ENCODE measurements at places on chromosomes 2 and 18. TPM values are rescaled to one million over a fixed set of nuclear protein-coding genes. Genes with fewer than 3 reads are reported as not detected.

DNA sequence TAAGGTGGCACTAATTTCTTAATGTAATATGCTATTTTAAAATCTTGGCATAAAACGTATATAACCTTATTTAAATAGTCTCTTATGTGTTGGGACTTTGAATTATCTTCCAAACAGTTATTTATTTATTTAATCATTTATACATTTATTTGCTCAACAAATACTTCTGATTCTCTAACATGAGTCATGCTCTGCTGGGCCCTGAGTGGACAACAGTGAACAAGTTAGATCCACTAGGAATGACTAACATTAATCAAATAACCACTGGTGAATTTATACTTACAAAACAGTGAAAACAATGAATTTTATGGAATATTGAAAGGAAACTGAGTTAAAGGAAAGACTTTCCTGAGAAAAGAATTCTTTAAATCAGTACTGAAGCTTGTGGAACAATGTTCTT, 1257.2 kb upstream of the CHAC2 start:
- H3K27ac ChIP-seq, result no peak overlapping the region
- H3K27me3 ChIP-seq, result no peaks in the 10 kb centered on the region
- H3K36me3 ChIP-seq, result no peaks in the 10 kb centered on the region

MFSD6 gene
- 2.9 TPM for total RNA-seq

AGXT gene
- total RNA-seq, result not detected

ABCB11 gene
- not detected for total RNA-seq

GRCh38 chr2:145806546-145806945, 1286.6 kb upstream of the ZEB2 start:
- H3K27ac ChIP-seq, result no peak overlapping the region
- H3K27me3 ChIP-seq, result no peaks in the 10 kb centered on the region
- H3K4me3 ChIP-seq, result no peak overlapping the region
- H3K4me1 ChIP-seq, result no peaks in the 10 kb centered on the region
- no peak for DNase-seq

GRCh38 chr18:79105455-79105854, 36.3 kb downstream of the ATP9B start:
- H3K4me3 ChIP-seq, result no peak overlapping the region
- H3K36me3 ChIP-seq, result peaks cover 2% of the 10 kb centered on the region
- DNase-seq, result no peak
- no peaks in the 10 kb centered on the region for H3K4me1 ChIP-seq
- H3K27ac ChIP-seq, result no peak overlapping the region

- H3K36me3 ChIP-seq, result peaks cover 5% of the 10 kb centered on the region
Observed at GRCh38 chr2:36302911-36303310, 52.7 kb upstream of the CRIM1 start.

DNA sequence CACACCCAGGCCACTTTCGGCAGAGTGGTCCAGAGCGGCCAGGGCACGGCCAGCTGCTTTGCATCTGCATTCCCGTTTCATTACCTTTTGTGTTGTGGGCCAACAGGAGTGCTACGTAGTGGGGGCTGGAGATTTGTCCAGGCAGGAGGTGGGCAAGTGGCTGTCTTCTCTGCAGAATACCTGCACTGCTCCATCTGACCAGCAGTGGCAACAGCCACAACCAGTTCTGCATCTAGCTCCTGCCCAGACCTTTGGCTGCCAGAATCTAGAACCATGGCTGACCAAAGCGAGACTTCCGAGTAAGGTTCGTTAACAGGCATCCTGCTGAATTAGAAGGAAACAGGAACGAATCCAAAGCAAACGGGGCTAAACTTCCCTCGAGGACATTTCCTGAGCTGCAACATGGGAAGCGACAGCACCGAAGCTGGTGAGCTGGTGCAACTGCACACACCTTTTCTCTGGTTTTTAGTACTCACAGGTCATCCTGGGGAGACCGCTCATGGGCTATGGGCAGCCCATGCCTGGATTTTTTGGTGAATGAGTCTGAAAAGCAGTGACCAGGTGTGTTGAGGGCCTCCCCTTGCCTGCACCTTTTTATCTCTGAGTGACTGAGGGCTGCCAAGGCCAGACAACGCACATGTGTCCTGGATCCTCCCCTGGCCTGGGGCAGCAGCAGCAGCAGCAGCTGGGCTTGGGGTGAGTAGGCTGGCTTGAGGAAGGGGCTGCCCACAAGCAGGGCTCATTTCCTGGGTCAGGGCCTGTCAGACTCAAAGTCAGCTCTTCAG, 10.5 kb downstream of the GDF7 start:
- peak; percentile 55 for DNase-seq
- H3K27ac ChIP-seq, result no peak overlapping the region
- H3K27me3 ChIP-seq, result peaks cover 12% of the 10 kb centered on the region
- H3K4me3 ChIP-seq, result no peak overlapping the region
- H3K4me1 ChIP-seq, result 0 out of 2 replicates have a peak, but pooled peaks cover 4% of the 10 kb centered on the region

NPPC gene
- total RNA-seq, result 1.1 TPM

- H3K4me3 ChIP-seq, result peak overlapping the region; percentile 50
- H3K4me1 ChIP-seq, result no peaks in the 10 kb centered on the region
- peak; percentile 32 for DNase-seq
- H3K27me3 ChIP-seq, result peaks cover 4% of the 10 kb centered on the region
Observed at GRCh38 chr2:62570861-62571698, 65.1 kb upstream of the TMEM17 start.

DNA sequence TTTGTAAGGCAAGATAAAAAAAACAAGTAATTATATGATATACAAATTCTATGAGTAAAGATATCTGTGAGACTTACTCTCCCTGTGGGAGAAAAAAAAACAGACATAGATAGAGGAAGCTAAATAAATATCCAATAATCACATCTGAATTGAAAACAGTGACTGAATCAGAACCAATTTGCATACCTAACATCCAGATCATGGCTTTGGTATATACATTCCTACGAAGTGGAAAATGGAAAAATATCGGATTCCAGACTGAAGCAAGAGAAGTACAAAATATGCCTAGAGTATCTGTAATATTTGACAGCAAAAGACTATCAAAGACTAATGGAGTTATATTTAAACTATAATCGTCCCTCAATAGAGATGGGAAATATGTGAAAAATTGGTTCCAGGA, 1108.1 kb upstream of the CHAC2 start:
- H3K4me1 ChIP-seq, result no peaks in the 10 kb centered on the region
- no peaks in the 10 kb centered on the region for H3K36me3 ChIP-seq
- no peak overlapping the region for H3K27ac ChIP-seq
- DNase-seq, result no peak
- no peaks in the 10 kb centered on the region for H3K27me3 ChIP-seq

GRCh38 chr2:137339051-137339450, 573.7 kb downstream of the THSD7B start:
- DNase-seq, result no peak
- H3K4me3 ChIP-seq, result no peak overlapping the region
- no peaks in the 10 kb centered on the region for H3K27me3 ChIP-seq
- no peaks in the 10 kb centered on the region for H3K36me3 ChIP-seq
- no peak overlapping the region for H3K27ac ChIP-seq

- H3K4me1 ChIP-seq, result no peaks in the 10 kb centered on the region
- no peak overlapping the region for H3K27ac ChIP-seq
- no peak overlapping the region for H3K4me3 ChIP-seq
- no peak for DNase-seq
- no peaks in the 10 kb centered on the region for H3K27me3 ChIP-seq
- no peaks in the 10 kb centered on the region for H3K36me3 ChIP-seq
Observed at GRCh38 chr2:204033611-204034495, 97.3 kb downstream of the ICOS start.

GRCh38 chr2:224104668-224105386, 65.7 kb upstream of the SERPINE2 start:
- no peak for DNase-seq
- no peaks in the 10 kb centered on the region for H3K4me1 ChIP-seq
- no peaks in the 10 kb centered on the region for H3K36me3 ChIP-seq
- no peak overlapping the region for H3K27ac ChIP-seq
- no peaks in the 10 kb centered on the region for H3K27me3 ChIP-seq

DNA sequence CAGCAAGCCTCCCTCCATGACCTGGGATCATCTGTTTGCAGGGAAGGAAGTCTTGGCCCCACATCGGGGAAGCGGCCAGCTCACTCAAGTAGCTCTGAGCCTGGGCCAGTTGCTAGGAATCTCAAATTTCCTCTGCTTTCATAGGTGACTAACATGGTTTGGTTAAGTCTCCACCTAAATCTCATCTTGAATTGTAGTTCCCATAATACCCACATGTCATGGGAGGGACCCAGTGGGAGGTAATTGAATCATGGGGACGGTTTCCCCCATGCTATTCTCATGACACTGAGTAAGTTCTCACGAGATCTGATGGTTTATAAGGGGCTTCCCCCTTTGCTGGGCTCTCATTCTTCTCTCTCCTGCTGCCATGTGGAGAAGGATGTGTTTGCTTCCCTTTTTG, 75.2 kb downstream of the LBH start:
- no peaks in the 10 kb centered on the region for H3K36me3 ChIP-seq
- H3K4me1 ChIP-seq, result peaks cover 7% of the 10 kb centered on the region
- H3K27ac ChIP-seq, result no peak overlapping the region
- no peak overlapping the region for H3K4me3 ChIP-seq

DNA sequence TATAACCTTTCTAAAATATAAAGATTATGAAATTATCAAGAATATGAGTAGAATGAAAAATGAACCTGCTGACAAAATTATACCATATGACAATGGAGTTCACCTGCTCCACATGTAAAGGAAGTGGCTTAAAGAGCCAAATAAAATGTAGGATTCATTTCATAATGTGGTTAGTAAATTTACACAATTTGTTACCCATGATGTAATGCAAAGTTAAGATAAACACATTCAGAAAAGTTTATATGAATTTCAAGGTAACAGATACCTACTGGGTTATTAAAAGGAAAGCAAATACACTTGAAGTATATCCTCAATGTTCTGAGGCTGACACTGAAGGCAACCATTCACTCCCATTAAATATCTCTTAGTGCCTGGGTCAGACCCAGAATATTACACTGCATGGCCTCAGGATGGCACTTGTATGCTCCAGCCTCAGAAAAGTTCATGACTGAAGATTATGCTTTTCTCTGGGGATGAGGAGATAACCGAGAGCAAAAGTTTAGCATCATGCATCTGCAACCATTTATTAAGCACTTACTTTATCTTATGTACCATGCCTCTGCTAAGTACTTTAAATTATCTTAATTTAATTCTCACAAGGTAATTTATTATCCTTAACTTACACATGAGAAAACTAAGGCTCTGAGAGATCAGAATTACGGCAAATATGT, 6.2 kb downstream of the STRN start:
- no peak overlapping the region for H3K27ac ChIP-seq
- DNase-seq, result no peak
- H3K4me3 ChIP-seq, result no peak overlapping the region
- no peaks in the 10 kb centered on the region for H3K27me3 ChIP-seq
- H3K36me3 ChIP-seq, result no peaks in the 10 kb centered on the region
- peaks cover 2% of the 10 kb centered on the region for H3K4me1 ChIP-seq

RBM43 gene
- total RNA-seq, result 2.0 TPM

SERPINB8 gene
- 2.9 TPM for total RNA-seq

- no peaks in the 10 kb centered on the region for H3K4me1 ChIP-seq
- H3K27ac ChIP-seq, result no peak overlapping the region
- H3K27me3 ChIP-seq, result no peaks in the 10 kb centered on the region
- peak; percentile 53 for DNase-seq
Observed at GRCh38 chr2:200812122-200813022, 662 bp downstream of the BZW1 start.

DNA sequence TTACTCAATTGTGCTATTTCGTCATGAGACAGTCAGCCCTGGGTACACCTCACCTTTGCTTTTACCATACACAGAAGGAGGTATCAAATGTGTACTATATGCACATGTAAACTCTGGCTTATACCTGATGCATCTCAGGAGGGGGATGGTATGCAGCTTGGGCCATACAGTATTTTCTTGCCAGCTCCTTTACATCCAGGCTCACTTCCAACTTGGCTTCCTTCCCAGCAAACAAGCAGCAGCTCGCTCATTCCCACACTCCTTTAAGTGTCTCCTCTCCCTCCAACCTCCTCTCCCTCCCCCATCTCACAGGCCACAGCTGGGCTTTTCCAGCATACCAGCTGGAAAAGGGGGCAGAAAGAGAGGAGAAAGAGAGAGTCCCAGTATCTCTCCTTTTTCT, 9.6 kb downstream of the MARCHF4 start:
- H3K4me1 ChIP-seq, result no peaks in the 10 kb centered on the region
- no peaks in the 10 kb centered on the region for H3K27me3 ChIP-seq
- no peaks in the 10 kb centered on the region for H3K36me3 ChIP-seq
- H3K4me3 ChIP-seq, result no peak overlapping the region

- no peaks in the 10 kb centered on the region for H3K4me1 ChIP-seq
- H3K36me3 ChIP-seq, result no peaks in the 10 kb centered on the region
- H3K27ac ChIP-seq, result no peak overlapping the region
Observed at GRCh38 chr2:60612033-60612432, 58.6 kb upstream of the BCL11A start.

MYO7B gene
- not detected for total RNA-seq

DNA sequence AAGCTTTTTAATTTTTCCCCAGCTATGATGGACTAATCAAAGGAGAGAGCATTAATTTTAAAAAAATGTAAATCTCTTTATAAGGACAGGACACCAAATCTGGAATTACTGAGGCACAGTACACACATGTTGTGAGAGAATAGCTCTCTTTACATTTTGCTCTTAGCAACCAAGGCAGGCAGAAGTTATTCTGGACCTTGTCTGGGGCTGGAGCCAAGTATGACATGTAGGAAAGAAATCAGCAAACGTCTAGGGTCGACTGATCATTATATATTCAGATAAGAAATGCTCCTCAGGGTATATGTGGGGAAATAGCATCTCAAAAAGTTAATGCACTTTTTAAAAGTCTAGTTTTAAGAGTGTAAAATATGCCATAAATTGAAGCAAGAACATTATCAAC, 1330.0 kb upstream of the CELF4 start:
- no peaks in the 10 kb centered on the region for H3K36me3 ChIP-seq
- no peak for DNase-seq
- no peaks in the 10 kb centered on the region for H3K4me1 ChIP-seq
- no peak overlapping the region for H3K4me3 ChIP-seq
- H3K27me3 ChIP-seq, result no peaks in the 10 kb centered on the region

DNA sequence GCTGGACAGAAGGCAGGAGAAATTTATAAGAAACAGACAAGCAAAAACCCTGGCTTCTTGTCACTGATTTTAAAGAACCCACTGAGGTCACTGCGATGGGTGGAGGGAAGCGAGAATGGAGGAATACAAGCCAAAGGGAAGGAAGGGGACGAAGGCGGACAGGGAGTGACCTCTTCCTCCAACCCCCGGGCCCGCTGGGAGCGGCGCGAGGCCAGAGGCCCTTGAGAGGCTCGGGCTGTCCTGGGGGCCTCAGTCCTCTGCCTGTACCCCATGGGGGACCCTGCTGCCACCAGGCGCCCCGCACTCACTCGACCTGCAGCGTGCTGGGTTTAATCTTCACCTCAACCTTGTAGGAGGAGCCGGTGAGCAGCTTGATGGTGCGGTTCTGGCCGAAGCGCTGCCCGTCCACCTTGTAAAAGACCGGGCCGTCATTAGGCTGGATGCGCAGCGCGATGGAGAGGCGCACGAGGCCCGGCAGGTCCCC, 793 bp downstream of the CNRIP1 start:
- peak overlapping the region; percentile 69 for H3K4me3 ChIP-seq
- peaks cover 17% of the 10 kb centered on the region for H3K27me3 ChIP-seq
- H3K4me1 ChIP-seq, result no peaks in the 10 kb centered on the region
- H3K36me3 ChIP-seq, result no peaks in the 10 kb centered on the region

DNA sequence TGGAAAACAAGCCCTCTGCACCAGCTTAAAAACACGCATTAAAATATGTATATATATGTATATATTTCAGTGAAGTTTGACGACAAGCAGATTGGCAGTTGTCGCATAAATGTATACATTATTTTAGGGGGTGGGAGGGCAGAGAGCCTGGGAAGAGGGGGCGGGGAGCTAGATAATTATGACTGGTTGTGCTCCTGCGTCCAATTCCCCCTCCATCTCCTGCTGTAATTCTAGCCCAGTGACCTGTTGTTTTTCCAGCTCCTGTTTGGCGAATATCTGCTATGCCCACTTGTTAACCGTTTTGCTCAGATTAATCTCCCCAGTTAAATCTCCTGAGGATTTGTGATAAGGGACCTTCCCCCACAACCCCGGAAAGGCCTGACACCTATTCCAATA, 656 bp downstream of the UNC80 start:
- no peak overlapping the region for H3K27ac ChIP-seq
- H3K4me3 ChIP-seq, result peak overlapping the region; percentile 66
- no peaks in the 10 kb centered on the region for H3K4me1 ChIP-seq
- H3K36me3 ChIP-seq, result no peaks in the 10 kb centered on the region

Measured in H9 (cell line).